ENCODE measurements at places on chromosomes 5 and 9. TPM values are rescaled to one million over a fixed set of nuclear protein-coding genes. Genes with fewer than 3 reads are reported as not detected.
A peak's percentile ranks its signal among the peaks of the same experiment; 100 is the strongest.

Gene PCDHA4
- total RNA-seq = 0.48 TPM

DNA sequence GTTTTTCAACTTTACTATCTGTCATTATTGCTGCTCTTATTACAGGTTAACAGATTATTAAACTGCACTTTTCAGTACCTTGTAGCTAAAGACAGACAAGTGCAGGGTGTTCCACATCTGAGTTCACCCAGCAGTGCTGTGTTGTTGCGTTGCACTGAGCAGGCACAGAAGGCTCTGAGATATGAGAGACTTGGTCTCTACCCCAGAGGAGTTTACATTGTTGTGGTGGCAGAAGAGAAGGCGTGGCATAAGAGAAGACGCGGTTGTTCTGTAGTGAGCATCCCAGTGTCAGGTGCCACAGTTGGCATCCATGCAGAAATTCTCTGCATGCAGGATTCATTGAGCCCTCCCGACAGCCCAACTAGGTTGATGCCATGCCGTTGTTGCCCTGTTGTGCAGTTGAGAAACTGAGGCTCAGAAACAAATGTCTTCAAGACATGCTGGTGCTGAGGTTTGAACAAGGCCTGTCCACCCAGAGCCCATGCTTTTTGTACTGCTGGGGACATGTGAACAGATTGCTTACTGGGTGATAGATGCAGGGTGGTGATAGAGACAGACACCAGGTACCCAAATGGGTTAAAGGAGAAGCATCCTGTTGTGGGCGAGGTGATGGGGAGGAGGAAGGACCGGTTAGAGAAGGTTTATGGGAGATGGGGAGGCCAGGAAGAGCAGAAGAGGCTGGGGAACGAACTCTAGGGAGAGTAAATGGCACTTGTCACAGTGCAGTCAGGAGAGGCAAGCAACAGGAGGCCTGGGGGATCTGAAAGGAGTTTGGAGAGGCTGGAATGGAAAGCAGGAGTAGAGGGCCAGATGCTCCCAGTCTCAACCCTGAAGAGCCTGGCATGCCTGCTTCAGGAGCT, 8.2 kb downstream of the ABL1 start:
- DNase-seq = no peak

Gene SLC6A19
- total RNA-seq = not detected

DNA sequence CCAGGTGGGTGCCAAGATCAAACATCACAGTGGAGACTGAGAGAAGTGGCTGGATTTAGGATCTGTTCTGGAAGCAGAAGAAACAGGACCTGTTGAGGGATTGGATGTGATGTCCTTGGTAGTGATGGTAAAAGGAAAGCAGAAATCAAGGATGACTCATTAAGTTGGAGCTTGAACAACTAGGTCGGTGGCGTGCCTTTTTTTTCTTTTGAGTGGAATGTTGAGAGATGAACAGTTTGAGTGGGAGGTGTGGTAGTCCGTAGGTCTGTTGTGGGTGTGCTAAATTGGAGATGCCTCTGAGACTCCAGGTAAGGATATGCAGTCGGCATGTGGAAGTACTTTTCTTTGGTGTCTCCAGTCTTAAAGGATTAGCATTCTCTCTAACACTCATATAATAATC, 92.1 kb upstream of the IL12B start:
- no peak for DNase-seq

DNA sequence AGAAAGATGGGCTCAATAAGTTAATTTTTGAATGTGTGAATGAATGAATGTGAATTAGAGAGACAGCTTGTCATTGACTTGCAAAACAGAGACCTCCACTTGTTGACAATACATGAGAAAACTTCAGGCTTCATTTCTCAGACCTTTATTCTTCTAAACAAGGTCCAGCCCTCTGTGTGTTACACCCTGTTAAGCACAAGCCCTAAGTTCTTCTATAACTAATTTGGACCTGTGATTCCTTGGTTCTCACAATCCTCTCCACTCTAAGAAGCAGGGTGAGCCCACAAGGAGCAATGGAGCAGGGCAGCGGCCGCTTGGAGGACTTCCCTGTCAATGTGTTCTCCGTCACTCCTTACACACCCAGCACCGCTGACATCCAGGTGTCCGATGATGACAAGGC, at the start of gene TMEM174:
TSS of gene TMEM174 (plus strand) at position 243 of the 400 bp plus-strand sequence. CDS start at position 294, 51 bp downstream.
- DNase-seq = no peak

Gene HTR1A
- not detected for total RNA-seq

DNA sequence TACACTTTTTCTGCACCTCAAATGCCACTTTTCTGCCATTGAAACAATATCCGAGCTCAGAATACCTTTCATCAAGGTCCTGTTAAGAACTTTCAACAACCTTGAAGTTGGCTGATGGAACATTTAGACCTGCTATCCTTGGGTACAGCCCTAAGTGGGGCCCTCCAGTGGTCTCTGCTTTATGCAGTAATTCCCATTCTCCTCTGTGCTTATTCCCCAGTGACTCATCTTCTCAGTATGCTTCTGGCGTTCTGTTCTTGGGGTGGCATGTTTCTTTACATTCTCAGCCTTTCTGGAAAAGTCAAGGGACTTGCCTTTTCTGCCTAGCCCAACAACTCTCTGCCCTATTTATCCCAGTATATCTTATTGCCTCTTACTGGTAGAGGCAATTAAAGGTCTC, 7.1 kb downstream of the ANP32B start:
- no peak for DNase-seq

DNA sequence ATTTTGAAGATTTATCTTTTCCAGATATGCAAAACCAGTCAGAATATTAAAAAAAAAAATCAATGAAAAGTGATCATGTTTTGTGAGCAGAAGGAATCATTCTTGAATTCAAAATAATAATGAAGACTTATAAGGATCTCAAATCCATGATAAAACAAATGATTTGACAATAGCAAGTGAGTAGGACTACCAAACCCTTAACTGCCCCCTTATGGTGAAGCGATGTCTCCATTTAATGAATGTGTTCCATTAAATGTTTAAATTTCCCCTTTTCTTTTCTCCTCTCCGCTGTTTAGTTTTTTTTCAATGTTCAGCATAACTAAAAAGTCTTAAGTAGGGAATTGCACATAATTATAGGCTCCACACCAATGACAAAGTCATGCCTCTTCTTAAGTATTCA, 12.2 kb upstream of the MARCHF3 start:
- DNase-seq = no peak

Gene IL5
- not detected for total RNA-seq

DNA sequence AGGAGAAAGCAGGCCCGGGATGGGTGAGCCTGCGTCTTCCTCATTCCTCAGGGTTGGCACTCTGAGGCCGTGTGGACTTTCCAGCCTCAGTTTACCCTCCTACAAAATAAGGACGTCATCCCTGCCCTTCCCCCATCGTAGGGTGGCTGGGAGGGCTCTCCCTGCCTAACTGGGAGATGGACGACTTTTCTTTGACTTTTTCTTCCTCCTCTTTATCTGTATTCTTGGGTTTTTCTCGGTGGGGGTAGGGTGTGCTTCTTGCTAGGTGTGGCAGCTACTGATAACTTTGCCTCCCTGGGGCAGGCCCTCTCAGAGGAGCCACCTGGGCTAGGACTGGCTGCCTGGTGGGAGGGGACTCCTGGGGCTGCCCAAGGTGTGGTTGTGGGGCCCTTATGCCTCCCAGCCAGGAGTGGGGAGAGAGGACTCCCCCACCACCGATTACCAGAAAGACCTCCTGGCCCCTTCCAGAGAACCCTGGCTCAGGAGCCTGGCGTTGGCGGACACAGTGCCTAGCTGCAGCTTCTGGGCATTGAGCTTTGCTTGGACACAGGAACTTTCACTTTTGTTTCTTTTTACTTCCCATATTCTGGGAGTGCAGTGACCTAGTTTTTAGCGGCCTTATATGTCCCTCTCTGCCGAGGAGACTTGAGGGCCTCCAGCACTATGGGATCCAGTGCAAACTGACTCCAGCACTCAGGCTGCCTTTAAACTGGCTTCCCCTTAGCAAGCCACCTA, 6.1 kb downstream of the GLIPR2 start:
- peak; percentile 61 for DNase-seq

GRCh38 chr5:57405984-57406383, 76.6 kb downstream of the ACTBL2 start:
- DNase-seq = no peak

DNA sequence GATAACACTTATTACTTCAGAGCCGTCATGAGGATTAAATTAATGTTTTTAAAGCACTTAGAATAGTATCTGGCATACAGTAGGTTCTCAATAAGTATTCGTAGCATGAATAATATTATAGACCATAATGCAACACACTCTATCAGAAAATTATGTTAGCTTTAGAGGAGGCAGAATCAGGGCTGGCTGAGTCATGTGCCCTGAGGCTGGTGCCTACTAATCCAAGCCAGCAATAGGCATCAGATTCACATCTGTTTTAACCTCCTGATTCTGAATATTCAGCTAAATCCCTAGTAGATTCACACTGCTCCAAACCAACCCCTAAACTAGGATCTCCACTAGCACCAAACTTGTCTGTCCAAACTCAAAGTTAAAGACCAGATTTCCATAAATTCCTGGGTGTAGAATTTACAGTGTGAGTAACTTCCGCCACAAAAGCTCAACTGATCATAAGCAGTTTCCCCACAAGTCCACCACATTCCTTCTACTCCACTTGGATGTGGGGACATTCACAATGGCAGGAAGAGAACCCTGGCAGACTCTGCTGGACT, 170.0 kb upstream of the DAPK1 start:
- no peak for DNase-seq

DNA sequence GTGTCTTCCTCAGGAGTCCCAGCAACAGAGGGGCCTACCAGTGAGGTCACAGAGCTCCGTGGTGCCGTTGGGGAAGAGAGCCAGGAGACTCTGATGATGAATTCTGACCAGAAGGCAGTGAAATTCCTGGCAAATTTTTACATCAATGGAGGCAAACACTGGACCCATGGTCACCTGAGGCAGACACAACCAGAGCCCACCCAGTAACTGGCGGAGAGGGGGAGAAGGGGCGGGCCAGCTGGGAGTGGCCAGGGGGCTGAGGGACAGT, at the start of gene STPG3:
TSS of gene STPG3 (plus strand) at position 93 of the 268 bp plus-strand sequence. CDS start at position 94, 1 bp downstream.
- DNase-seq = no peak

DNA sequence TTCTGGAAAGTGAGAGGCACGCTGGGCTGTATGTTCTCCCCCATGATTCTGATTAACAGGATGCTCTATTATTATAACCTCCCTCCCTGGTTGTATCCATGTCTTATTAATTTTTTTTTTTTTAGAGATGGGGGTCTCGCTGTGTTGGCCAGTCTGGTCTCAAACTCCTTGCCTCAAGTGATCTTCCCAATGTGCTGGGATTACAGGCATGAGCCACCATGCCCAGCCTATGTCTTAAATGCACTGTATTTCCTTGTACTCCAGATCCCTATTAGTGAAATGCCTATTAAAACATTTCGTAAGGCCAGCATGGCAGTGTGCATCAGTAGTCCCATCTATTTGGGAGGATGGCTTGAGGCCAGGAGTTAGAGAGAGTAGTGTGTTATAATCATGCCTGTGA, 7.0 kb downstream of the TIGD6 start:
- no peak for DNase-seq

DNA sequence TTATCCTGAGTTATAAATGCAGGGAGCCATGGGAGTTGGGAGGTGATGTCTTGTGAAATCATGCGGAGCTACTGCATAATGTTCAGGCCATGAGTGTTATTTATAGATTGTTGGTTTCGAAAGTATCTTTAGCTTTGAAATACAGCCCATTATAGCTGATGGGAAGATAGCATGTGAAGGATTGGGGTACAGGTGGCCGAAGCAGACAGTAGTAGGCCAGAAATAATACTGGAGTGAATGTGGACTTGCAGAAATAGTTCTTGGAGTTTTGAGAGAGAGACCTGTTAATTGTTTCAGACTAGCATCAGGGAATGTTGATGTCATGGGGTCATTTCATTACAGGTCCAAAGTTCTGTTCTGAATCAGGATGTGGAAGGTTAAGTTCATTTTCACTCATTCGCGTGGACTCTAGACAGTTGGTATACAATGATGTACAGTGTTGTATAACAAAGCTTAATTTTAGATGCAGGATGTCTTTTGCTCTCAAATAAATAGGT, 3.8 kb downstream of the ATP6V1G1 start:
- DNase-seq = no peak

Gene RABL6
- total RNA-seq = 49.8 TPM

DNA sequence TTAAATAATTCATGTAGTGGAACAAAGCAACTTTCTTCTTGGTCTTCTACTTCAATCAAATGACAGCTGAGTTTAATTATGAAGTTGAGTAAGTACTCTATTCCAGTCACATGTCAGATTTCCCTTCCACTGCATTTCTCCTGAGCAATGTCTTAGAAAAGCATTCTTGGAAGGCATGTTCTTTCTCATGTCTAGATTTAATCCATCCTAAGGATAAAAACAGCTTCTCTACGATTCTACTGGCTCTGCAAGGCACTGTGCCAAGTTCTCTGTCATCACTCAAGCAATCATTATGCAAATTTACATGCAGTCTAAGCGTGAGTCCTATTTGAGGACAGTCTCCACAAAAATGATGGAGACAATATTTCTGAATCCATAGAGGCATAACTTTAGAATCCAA, 142.4 kb downstream of the YIPF5 start:
- no peak for DNase-seq

GRCh38 chr9:124805186-124805585, 28.3 kb downstream of the OLFML2A start:
- no peak for DNase-seq

DNA sequence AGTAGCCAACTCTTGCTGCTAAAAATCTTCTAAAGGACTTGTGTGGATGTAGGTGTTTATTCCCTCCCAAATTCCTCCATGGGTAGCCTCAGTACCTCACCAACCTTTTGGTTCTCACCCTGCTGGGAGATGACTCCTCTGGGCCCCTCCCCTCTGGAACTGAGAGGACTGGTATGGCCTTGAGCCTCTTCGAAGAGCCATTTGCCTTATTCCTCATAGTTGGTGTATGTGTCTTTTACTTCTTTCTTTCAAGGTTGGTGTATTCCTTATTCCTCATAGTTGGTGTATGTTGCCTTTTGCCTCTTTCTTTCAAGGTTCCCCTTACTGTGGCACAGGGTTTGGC, 48.3 kb downstream of the GNAQ start:
- DNase-seq = no peak

GRCh38 chr9:136502196-136502595, 19.4 kb upstream of the SEC16A start:
- no peak for DNase-seq

DNA sequence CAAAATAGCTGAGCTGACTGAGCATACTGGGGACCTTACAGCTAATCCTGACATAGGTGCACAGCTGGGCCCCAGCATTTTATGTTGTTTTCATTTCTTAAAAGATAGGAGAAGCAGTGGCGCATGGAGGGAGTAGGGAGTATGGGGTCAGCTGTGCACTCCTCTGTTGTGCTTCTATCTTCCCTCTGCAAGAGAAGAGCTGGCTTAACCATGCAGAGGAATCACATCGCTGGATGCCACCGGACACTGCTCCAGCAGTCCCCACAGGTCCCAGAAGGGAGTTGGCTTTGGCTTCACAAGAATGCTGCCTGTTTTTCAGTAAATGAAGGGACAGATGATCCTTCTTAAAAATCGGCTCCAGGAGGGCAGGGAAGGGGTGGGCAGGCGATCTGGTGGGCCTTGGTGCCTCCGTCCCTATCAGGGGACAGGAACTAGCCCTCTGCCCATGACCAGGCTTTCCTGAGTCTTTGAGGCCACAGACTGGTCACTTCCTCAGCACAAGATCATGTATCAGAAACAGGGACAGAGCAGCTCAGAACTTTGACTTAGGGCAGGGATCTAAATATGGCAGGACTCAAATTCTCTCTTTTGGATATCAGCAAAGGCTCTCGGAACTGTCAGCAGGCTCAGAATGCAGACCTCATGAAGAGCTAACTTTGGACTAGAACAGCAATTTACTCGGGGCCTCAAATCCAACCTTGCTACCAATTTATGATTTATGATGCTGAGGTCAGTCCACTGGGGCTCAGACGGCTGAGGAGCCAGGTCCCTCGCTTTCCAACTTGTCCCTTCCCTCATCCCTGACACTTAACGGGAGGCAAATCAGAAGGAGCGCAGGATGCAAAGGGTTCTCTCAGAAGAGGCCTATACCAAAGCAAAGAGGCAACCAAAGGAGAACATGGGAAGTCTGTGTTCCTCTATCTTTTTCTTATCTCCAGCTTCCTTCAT, 47.2 kb downstream of the MARCHF3 start:
- no peak for DNase-seq
